ENCODE measurements at places on chromosomes 3 and 15. TPM values are rescaled to one million over a fixed set of nuclear protein-coding genes. Genes with fewer than 3 reads are reported as not detected.

GRCh38 chr15:86557018-86557550 lies 477.4 kb downstream of the AGBL1 start:
- DNase-seq: no peak

DNA sequence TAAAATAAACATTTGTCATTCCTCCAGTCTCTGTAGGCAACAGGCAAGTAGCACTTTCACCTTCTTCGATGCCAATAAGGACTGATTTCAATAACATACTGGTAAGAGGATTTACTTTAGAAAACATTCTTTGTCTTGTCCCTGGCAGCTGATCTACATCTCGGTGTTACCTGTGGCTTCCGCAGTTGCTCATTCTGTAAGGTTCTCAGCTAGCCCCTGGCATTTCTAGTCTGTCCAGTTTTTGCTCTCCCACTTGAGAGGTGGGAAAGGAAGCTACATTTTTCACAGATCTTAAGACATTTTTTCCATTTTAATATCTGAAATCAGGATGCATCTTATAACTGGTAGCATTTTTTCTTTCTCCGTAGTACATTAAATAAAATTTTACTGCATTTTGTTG lies 19.7 kb upstream of the MAP6D1 start:
- no peak for DNase-seq

- DNase-seq: no peak
Observed at GRCh38 chr3:172678068-172678467, 32.8 kb downstream of the NCEH1 start.

DNA sequence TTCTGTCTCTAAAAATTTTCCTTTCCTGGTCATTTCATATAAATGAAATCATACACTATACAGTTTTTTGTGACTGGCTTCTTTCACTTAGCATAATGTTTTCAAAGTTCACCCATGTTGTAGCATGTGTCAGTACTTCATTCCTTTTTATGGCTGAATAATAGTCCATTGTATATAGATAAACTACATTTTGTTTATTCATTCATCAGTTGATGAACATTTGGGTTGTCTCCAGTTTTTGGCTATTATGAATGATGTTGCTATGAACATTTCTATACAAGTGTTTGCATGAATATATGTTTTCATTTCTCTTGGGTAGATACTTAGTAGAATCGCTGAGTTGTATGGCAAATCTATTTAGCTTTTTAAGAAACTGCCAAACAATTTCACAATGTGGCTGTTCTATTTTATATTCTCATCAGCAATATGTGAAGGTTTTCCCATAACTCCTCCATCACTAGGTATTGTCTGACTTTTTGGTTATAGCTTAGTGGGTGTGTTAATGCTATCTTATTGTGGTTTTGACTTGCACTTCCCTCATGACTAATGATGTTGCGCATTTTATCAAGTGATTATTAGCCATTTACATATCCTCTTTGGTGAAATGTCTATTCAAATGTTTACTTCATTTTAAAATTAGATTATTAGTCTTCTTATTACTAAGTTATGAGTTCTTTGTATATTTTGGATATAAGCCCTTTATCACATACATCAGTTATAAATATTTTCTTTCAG lies 21.7 kb upstream of the AP4E1 start:
- DNase-seq: no peak

DNA sequence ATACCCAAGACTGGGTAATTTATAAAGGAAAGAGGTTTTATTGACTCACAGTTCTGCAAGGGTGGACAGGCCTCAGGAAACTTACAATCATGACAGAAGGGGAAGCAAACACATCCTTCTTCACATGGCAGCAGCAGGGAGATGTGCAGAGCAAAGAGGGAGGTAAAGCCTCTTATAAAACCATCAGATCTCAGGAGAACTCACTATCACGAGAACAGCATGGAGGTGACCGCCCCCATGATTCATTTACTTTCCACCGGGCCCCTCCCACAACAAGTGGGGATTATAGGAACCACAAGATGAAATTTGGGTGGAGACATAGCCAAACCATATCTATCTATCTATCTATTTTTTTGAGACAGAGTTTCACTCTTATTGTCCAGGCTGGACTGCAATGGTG lies 5.4 kb downstream of the GDPGP1 start:
- DNase-seq: no peak

NUP210 gene
- 21.6 TPM for total RNA-seq

GRCh38 chr3:42192334-42193200 lies 73.4 kb downstream of the CCK start:
- no peak for DNase-seq

GRCh38 chr15:62549345-62549970 lies 384.4 kb upstream of the C2CD4B start:
- no peak for DNase-seq

SERPINI2 gene
- 0.70 TPM for total RNA-seq

GRCh38 chr15:40990080-40990479 lies 36.8 kb downstream of the CHAC1 start:
- DNase-seq: no peak

GRCh38 chr15:38046257-38047051 lies 112.0 kb downstream of the TMCO5A start:
- DNase-seq: no peak

MBNL1 gene
- 69.4 TPM for total RNA-seq

DNA sequence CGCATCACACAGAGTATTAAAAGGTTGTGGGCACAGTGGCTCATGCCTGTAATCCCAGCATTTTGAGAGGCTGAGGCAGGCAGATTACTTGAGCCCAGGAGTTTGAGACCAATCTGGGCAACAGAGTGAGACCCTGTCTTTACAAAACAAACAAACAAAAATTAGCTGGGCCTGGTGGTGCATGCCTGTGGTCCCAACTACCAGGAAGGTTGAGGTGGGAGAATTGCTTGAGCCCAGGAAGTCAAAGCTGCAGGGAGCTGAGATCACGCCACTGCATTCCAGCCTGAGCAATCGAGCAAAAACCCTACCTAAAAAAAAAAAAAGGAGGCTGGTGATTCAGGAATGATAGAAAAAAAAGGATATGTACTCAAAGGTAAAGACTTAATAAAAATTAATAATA lies 28.2 kb upstream of the ST6GAL1 start:
- no peak for DNase-seq

DNA sequence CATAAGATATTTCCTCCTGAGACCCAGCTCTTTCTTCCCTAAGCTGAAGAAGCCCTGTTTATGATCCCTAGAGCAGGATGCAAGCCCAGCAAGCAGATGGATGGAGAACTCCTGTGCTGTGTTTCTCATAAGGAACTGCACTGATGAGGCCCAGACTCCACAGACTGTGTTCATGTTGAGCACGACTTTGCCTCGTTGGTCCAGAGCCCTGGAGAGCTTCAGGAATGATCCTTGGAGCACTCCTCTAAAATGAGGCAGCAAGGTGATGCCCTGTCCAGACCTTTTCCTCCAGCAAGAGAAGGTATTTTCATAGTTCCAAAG lies 83.8 kb downstream of the MYLK start:
- DNase-seq: no peak

COL7A1 gene
- 32.3 TPM for total RNA-seq

THUMPD3 gene
- 56.8 TPM for total RNA-seq

All from type B pancreatic cell (in vitro differentiated cells).